NCI-H1694 (cell line): ENCODE measurements at places on chromosomes 1 and 21.
A peak's percentile ranks its signal among the peaks of the same experiment; 100 is the strongest.

GRCh38 chr1:95168761-95169351 is 51.7 kb downstream of the TLCD4 start:
- no peak for DNase-seq

GRCh38 chr21:16913010-16913409 is 599.8 kb upstream of the CXADR start:
- DNase-seq, result no peak

DNA sequence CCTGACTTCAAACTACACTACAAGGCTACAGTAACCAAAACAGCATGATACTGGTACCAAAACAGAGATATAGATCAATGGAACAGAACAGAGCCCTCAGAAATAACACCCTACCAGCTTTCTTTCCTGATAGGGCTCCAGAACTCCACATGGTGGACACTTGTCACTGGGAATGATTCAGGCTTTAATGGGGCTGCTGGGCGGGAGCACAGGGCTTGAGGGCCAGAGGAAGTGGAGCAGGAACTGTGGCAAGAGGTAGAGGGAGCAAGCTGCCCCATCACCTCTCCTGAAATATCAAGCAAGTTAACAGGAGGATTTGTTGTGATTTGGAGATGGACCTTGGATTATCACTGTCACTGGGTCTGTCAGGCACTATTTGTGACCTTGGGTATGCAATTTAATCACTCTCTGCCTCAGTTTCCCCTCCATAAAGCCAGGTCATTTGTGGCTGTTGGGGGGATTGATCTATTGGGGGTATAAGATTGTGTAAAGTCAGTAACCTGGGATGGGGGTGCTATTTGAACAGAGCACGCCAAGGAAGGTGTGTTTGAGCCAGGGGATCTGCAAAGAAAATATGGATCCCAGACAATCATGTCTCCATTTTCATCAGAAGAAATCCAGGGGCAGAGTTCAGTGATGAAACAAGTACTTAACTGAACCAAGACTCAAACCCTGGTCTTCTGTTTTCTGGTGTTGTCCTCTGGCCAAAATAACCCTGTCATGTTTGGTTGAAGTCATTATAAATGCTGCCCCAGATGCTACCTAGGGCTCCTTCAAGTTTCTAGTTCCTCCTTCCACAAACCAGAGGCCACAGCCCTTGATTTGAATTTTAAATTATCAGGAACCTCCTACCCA is 25.2 kb downstream of the ETS2 start:
- DNase-seq, result no peak

GRCh38 chr1:226965581-226966440 is 25.7 kb downstream of the COQ8A start:
- no peak for DNase-seq

DNA sequence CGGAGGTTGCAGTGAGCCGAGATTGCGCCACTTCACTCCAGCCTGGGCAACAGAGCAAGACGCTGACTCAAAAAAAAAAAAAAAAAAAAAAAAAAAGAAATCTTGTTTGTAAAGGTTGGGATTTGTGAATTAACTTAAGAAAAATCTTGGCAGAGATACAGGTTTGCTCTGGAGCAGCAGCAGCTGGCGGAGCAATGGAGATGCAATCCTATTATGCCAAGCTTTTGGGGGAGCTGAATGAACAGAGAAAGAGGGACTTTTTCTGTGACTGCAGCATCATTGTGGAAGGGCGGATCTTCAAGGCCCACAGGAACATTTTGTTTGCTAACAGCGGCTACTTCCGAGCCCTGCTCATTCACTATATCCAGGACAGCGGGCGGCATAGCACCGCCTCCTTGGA is 5.6 kb downstream of the ZBTB8B start:
- DNase-seq, result no peak

- DNase-seq, result no peak
These were observed 1358.5 kb downstream of the NCAM2 start for GRCh38 chr21:22356663-22357062.

GRCh38 chr1:35561972-35562680 is 4.5 kb downstream of the NCDN start:
- no peak for DNase-seq

DNA sequence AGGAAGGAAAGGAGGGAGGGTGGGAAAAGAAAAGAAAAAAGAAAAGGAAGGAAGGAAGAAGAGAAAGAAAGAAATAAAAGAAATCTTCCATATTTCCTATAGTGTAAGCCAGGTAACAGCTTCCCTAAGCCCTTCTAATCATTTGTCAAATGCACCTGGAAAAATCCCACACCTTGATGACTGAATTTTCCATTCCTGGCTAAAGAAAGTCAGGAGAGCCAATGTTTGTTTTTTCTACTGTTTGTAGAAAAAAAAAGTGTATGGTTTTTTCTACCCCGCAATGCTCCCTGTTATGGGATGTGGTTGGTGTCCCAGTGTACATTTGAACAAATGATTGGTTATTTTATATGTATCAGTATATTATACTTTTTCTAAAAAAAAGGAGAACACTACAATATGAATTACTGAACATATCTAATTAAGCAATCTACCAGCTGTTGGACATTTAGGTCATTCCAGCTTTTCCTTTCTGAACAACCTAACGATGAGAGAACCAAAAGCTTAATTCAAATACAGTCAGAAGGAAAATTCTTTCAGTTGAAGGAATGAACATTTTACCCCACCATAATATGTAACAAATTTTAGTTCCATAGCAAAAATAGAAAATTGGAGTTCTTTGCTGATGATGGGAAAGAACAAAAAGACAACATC is 355.0 kb downstream of the SETD4 start:
- DNase-seq, result no peak

DNA sequence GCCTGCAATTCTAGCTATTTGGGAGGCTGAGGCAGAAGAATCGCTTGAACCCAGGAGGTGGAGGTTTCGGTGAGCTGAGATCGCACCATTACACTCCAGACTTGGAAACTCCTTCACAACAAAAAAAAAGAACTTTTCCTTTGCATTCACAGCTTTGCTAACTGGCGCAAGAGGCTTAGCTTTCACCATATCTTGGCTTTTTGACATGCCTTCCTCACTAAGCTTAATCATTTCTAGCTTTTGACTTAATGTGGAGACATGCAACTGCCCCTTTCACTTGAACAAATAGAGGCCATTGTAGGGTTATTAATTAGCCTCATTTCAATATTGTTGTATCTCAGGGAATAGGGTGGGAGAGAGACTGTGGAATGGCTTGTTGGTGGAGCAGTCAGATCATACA is 8.7 kb downstream of the KPNA6 start:
- no peak for DNase-seq

- DNase-seq, result no peak
These were observed 7.7 kb downstream of the TRIM11 start for GRCh38 chr1:228398741-228399461.

GRCh38 chr1:12436345-12436658 is 181.7 kb downstream of the DHRS3 start:
- DNase-seq, result no peak

DNA sequence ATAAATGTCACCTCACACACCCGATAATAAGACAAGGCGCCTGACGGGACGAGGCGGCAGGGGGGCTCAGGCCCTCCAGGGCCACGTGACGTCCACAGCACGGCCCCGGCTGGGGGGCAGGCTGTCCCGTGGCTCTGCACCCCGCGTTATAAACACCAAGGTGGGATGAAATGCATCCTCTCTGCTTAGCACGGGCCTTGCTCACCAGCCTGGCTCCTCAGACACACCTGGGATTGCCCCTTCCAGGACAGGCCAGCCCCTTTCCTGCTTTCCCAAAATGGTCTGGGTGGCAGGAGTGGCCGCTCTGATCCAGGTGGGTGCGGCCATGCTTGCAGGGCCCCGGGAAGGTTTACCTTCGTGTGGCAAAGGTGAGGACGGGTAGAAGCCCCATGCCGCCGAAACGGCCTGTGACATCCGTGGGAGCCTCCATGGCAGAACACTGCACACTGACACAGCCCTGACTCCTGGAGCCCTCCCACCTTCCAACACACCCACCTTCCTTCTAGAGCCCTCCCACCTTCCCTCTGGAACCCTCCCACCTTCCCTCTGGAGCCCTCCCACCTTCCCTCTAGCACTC is 35.9 kb downstream of the SLC19A1 start:
- no peak for DNase-seq

DNA sequence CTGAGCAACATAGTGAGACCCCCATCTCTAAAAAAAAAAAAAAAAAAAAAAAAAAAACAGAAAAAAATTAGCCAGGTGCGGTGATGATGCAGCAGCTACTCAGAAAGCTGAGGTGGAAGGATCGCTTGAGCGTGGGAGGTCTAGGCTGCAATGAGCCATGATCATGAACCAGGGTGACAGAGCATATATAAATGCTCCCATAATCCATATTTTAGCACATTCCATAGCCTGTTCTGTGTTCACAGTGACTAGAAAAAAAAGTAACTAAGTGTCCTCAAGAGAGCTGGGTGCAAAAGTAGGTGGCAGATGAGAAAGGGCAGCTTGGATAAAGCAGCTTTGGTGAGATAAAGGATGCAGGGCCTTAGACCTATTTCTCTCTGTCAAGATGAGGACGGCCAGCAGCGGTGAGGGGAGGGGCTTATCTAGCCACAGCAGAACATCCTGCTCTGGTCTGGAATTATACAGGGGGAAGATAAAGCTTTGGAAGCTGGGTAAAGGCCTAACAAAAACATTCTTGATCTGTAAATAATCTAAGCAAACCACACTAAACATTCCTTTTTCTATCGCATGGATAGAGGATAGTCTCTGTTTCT is 205.3 kb downstream of the DAB1 start:
- no peak for DNase-seq

- DNase-seq, result no peak
These were observed 4.0 kb downstream of the TRIM11 start for GRCh38 chr1:228402641-228403025.

- peak; percentile 27 for DNase-seq
These were observed 100.9 kb upstream of the MARK1 start for GRCh38 chr1:220426989-220427388.
